ENCODE measurements at places on chromosomes 1 and 21.
A peak's percentile ranks its signal among the peaks of the same experiment; 100 is the strongest.

DNA sequence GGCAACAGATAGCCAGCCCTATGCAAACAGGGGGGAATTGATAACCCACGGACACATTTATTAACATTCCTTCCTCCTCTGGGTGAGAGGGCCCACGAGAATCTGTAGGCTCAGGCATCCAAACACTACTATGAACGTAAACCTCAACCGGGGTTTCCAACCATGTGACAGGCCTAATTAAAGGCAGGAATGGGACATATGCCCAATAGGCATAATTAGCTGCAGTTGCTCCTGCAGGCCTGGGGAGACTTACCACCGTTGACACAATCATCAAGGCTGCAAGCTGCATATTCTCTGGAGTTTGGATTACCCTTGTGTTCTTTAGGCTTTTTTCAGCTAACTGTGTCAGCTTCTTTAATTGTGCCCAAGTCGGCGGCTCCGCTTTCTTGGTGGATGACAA is 22.2 kb upstream of the GBP1 start:
- no peak for DNase-seq

DNA sequence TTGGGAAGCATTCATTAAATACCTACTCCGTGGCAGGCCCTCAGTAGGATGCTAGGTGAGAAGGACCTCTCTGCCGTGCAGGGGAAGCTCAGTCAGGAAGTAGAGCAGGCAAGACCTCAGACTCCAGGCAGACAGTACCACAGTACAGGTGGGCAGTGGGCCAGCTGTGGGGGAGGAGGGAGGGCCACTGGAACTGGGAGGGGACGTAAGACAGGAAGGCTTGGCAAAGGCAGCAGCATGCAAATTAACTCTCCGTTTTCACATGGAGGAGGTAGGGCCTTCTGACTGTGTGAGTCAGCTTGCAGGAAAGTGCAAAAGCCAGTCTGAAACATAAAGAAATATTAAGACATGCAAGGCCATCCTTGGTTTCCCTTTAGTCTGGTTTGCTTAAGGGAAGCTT is 157.7 kb downstream of the TRIM33 start:
- DNase-seq: peak; percentile 74

- no peak for DNase-seq
Observed at GRCh38 chr1:80509965-80510522, 1290.7 kb upstream of the ADGRL2 start.

DNA sequence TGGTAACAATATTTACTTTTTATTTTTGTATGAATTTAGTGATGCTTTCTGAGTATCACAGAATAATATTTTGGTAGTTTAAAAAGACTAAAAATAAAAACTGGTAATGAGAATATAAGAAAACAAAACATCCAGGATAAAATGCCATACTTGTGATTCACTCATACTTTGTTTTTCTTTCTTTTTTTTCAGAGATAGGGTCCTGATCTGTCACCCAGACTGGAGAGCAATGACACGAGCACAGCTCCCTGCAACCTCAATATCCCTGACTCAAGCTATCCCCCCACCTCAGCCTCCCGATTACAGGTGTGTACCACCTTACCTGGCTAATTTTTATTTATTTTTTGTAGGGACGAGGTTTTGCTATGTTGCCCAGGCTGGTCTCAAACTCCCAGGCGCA is 64.2 kb upstream of the ADAM30 start:
- DNase-seq: no peak

GRCh38 chr1:61135291-61135690 is 52.9 kb downstream of the NFIA start:
- DNase-seq: no peak

DNA sequence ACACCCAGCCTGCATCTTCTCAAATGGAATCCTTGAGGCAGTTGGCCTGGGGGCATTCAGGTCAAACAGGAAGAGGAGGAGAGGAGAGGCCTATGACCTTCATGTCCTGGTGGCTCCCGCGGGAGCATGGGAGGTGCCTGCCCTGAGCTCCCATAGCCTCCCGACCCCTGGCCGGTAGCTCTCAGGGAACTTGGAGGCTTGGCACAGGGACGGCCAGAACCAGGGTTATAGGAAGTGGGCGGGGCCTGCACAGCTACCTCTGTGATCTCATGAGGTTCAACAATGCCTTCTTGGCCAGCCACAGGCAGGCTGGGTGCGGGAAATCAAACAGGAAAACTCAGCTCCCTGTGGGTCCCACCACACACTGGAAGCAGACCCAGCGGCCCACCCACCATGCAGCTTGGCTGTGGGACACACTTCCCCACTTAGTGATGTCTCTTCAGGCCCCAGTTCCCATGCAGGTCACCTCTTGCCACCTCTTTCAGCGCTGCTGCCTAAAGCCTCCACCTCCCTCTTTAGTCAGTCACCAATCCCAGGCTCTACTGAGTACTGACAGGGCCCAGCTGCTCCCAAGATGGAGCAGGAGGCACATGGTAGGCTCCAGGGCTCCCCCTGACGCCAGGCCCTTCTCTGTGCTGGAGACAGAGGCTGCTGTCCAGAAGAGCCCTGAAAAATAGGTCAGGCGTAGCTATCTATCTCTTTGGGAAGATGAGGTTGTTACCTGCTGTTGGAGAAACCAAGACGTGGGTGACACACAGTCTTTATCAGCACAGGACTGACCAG is at the start of gene SLFNL1:
SLFNL1 (minus strand) TSS at position 200 of the 783 bp plus-strand sequence. CDS start 1,065 bp downstream, outside the sequence.
- no peak for DNase-seq

DNA sequence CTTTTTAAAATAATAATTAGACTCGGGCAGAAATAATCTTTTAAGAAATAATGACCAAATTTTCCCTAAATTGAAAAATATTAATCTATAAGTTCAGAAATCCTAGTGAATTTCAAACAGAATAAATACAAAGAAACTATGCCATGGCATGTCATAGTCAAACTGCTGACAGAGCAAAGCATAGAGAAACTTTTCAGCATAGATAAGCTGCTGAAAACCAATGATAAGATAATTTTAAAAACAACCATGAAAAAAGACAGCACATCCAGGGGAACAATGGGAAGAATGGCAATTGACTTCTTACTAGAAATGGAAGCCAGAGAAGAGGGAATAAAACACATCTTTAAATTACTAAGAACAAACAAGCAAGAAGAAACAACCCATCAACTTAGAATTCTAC is 19.8 kb downstream of the CD1D start:
- DNase-seq: no peak

DNA sequence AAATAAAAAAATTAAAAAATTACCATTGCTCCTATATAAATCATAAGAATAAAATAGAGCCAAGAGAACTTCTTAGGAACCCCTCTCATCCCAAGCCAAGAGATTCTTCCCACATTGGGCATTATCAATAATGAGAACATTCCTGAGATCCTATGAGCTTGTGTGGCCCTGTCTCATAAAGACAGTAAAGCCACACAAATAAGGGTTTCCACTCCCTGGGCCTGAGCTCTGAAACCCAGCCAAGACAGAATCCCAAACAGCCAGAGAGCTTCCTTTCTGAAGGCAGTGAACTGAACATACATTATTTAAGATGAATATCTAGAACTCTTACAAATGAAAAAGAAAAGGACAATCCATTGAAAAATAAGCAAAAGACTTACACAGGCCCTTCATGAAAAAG is 68.3 kb downstream of the SLC45A1 start:
- no peak for DNase-seq

- DNase-seq: no peak
Observed at GRCh38 chr1:213443415-213443814, 392.4 kb downstream of the RPS6KC1 start.

DNA sequence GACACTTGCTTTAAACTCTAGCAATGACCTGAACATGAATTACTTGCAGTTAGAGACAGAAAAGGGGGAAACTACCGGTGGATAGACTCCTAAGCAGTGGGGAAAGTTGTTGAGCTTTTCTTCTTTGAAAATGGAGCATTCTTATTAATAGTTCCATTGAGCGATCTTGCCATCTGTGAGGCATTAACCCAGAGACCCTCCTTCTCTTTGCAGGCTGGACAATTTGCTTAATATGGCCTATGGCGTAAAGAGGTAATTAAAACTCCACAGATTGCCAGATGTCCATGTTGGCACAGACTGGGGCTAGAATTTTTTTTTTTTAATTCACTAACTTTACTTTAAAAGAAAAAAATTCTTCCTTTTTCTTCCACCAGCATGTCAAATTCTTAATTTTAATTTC is 88.5 kb downstream of the ELAVL4 start:
- no peak for DNase-seq

DNA sequence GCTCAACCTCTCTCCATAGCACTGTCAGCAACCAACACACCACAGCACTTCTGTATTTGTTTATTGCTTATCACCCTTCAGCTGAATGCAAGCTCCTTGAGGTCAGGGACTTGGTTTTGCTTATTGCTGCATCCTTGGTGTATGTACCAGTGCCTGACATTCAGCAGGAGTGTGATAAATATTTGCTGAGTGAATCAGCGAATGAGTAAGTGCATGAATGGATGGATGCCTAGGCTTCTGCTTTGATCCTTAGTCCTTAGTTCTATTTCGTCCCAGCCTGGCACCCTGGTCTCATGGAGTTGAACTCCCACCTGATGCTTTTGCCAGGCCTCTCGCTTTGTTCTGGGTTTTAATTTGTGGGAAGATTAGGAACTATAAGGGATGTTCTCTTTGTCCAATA is 88.2 kb downstream of the ZSCAN20 start:
- DNase-seq: no peak

- DNase-seq: no peak
Observed at GRCh38 chr1:54220004-54220811, 20.2 kb downstream of the MRPL37 start.

DNA sequence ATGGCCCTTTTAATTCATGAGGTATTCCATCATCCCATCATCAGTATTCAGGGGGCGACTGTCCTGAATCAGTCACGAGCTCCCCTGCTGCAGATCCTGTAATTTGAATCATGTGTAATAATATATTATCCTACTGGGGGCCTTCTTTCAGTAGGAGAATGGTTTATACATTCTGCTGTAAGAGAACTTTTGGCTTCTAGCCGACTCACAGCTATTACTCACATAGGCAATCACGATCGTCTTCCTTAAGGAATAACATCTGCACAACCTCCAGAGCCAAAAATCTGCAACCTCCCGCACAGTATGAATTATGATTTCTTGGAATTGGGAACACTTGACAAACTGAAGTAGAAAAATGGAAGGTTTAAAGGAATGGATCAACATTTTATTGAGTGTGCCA is 343.0 kb downstream of the USP25 start:
- DNase-seq: no peak

GRCh38 chr1:157091668-157092273 is 7.8 kb downstream of the ETV3L start:
- no peak for DNase-seq

DNA sequence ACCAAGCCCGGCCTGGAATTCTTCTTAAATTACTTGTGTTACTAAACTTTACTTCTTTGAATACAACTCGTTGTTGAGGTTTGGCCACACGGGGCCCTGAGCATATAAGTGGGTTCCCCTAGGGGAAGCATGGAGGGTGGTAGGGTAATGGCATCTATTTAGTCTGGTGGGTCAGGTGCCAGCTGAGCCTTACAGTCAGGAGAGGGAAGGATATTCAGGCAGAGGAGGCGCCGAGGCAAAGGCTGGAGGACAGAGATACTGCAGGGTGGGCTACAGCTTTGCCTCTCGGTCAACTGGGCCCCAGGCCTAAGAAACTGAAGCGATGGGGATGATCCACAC is 424 bp upstream of the NECAP2 start:
- no peak for DNase-seq

GRCh38 chr1:162690672-162691434 is 58.6 kb downstream of the DDR2 start:
- DNase-seq: peak; percentile 71

- no peak for DNase-seq
Observed at GRCh38 chr1:94955767-94956632, 29.1 kb upstream of the CNN3 start.

- no peak for DNase-seq
Observed at GRCh38 chr1:27656157-27656893, 15.7 kb downstream of the IFI6 start.

DNA sequence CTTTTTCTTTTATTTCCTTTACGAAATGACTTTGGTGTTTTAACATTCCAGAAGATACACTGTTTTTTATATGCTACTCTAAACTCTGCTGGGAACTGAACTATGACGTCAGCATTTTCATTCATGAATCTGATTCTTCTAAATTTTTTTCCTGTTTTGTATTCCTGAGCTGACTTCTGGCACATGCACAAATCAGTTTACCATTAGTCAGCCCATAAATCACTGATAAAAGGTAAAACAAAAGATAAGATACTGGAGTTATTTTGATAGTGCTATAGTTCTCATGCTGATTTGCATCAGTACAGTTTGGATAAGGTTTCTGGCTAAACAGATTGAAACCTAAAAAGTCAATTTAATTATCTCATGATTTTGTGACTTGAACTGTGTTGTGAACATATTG is 10.4 kb downstream of the CAMTA1 start:
- DNase-seq: no peak

GRCh38 chr1:175801979-175802378 is 58.6 kb upstream of the TNR start:
- no peak for DNase-seq

- no peak for DNase-seq
Observed at GRCh38 chr1:198861636-198862035, 222.8 kb downstream of the PTPRC start.

DNA sequence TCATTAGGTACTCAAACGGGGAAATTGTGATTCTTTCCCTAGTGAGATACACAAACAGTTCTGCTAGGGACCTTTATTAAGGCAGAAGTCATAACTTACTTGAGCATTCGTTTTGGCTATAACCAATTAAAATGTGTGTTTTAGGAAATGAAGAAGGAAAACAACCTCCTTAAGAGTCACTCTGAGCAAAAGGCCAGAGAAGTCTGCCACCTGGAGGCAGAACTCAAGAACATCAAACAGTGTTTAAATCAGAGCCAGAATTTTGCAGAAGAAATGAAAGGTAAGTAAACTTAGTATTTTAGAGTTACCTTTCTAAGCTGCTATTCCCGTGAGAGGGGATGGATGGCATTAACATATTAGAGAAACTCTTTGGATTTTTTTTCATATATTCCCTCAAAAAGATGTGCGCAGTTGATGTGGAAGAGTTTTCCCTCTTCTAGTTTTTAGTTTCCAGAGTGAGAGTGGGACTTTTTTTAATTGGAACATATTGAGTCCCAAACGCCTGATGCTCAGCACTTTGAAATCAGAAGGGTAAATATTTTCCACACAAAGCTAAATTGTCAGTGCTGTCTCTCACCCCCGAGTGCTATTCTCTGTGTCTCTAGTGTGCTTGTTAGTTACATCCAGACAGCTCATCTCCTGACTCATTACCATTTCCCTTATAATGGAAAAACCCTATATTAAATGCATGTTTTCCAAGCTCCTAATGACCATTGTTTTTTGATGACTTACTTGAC is 34.9 kb downstream of the CENPF start:
- DNase-seq: peak; percentile 20

DNA sequence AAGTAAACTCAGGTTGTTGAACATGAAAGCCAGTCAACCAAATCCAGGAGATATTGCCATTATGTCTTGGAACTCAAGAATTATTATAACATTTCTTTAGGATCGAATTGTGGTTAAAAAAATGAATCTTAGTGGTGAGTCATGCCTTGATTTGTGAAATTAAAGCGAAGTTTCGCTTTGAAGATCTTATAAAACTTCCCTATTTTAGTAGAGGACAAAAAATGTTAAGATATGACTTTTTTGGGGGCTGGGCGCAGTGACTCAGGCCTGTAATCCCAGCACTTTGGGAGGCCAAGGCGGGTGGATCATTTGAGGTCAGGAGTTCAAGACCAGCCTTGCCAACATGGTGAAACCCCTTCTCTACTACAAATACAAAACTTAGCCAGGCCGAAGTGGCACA is 39.5 kb upstream of the PTBP2 start:
- no peak for DNase-seq

Data from urothelium cell line (cell line).